Motor neuron (in vitro differentiated cells): ENCODE measurements at places on chromosomes 16 and 17.
A peak's percentile ranks its signal among the peaks of the same experiment; 100 is the strongest.

- ATAC-seq = no peak
These were observed 12.6 kb downstream of the LDHD start for GRCh38 chr16:75103994-75104393.

GRCh38 chr17:80938556-80938955 is 53.1 kb upstream of the CHMP6 start:
- no peak for ATAC-seq

DNA sequence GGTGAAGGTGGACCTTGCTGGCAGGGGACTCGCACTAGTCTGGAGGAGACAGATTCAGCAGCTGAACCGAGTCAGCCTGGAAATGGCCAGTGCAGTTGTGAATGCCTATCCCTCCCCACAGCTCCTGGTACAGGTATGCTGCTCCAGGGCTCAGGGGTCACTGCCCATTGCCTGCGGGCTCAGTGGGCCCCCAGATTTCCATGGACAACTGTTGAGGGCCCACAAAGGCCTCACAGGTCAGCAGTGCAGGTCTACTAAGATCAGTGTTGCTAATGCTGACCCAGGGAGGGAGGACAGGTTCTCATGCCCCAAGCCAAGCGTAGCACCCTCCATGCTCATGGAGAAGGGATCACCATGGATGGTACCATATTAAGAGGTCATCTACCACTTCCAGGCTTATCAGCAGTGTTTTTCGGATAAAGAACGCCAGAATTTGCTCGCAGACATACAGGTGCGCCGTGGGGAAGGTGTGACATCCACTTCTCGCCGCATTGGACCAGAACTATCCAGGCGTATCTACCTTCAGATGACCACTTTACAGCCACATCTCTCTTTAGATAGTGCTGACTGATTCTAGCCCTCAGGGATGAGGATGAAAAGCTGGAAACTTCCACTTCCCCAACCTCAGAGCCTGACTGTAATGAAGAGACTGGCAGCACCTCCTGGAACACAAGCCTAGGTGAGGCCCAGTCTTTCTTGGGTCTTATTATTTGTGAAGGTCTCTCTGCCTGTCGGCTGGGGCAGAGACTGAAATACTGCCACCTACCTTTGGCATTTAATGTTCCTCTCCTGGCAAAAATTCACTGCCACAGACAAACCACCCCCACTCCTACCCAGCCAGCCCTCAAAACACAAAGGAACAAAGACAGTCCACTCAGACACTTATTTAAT is 7.6 kb downstream of the EME1 start:
- ATAC-seq = peak; percentile 9

DNA sequence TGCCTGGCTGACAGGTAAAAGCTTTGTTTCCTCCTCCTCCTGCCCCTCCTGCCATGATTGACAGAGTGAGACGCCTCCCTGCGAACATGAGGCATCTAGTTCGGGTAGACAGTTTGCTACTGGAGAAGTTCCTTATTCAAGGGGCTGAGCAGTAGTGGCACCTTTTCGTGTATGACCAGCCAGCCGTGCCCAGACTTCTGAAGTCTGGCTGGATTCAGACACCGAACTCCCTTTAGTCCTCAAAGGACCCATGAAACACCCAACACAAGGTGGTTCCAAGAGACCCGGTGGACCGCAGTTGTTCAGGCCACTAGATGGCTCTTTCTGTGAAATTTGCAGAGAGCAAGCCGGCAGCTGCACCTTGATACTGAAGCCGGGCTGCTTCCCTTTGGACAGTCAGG is 192.8 kb downstream of the XYLT1 start:
- no peak for ATAC-seq

DNA sequence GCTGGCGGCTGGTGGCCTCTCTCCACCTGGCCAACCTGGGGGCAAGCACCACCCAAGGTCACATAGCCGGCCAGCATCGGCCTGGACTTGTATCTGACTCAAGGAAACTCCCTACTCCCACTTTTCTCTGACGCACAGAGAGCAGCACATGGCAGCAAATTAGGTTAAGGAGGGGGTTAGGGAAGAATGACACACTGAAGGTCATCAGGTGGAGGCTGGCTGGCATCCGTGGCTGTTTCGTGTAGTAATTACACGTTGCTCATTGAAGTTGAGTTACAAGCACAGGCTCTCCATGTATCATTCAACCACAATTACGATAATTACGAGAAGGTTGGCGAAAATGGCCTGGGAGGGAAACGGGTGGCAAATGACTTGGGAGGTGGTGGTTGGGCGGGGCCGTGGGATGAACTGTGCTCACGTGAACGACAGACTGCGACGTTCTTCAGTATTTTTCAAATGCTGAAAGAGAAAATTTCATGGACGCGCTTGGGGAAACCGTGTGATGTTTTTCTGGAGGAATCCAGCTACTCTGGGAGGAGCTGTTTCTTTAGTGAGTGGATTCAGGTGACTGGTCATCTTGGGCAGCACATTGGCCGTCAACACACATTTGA is 4.0 kb upstream of the METRNL start:
- ATAC-seq = no peak
